ENCODE measurements at places on chromosomes 7 and 10. TPM values are rescaled to one million over a fixed set of nuclear protein-coding genes. Genes with fewer than 3 reads are reported as not detected.

Gene NOS3
- 8.1 TPM for total RNA-seq

Gene NME8
- total RNA-seq: not detected

Gene NAT16
- total RNA-seq: 0.29 TPM

Gene TMEM243
- 142 TPM for total RNA-seq

Gene EMX2
- total RNA-seq: 1.0 TPM

Gene TMEM184A
- total RNA-seq: 0.96 TPM

Gene MRC1
- total RNA-seq: 11.8 TPM

Gene CRPPA
- 2.7 TPM for total RNA-seq

Gene CALCR
- total RNA-seq: not detected

DNA sequence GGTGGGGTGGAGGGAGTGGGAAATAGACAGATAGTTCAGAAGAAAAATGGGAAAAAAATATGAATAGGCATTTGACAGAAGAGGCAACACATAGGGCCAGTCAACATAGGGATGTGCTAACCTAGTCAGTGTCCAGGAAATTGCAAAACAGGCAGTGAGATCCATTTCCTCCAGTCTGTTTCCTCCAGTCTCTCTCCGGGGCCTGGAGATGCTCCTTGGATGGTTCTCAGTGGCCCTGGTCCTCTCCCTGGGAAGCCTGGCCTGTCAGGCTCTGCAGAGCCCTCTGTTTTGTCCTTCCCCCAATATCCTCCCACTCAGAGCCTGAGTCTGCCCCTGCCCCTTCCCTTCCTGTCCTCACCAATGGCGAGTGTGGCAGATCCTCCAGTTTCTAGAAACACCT lies 52.6 kb downstream of the SYPL1 start:
- DNase-seq: no peak

GRCh38 chr10:71971769-71972555 lies 7.8 kb downstream of the CHST3 start:
- DNase-seq: no peak

DNA sequence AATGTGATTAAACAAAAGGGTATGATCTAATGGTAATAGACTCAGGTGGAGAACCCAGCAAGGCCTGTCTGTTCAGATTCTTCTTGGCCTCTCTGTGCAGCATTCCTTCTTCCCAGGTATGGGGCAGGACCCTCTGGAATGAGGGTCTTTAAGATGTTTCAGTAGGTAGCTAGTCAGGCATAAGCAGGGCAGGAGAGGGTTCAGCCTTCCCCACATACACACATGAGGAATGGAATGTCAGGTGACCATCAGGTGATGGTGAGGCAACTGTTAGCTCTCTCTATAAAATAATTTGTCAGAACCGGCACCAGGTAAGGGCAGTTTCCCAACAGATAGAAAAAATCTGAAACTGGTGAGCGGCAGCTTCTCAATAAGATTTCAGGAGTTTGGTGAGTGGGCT lies 222.3 kb upstream of the PHYHIPL start:
- no peak for DNase-seq

DNA sequence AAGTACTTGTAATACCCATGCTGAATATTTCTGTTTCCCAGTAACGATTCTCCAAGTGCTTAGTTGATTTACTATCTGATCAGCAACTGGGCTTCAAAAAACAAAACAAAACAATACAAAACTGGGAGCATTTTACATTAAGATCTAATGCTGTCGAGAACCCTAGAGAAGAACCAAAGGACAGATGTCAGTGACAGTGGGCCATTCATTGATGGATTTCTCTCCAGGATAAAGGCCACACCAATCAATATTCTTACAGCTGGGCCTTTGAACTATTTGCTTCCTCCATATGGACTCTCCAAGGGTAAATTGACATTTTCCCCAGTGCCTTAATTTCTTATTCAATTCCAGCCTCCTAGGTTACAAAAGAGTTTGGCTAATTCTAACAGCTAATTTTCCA lies 217.5 kb downstream of the ADAM12 start:
- DNase-seq: no peak

DNA sequence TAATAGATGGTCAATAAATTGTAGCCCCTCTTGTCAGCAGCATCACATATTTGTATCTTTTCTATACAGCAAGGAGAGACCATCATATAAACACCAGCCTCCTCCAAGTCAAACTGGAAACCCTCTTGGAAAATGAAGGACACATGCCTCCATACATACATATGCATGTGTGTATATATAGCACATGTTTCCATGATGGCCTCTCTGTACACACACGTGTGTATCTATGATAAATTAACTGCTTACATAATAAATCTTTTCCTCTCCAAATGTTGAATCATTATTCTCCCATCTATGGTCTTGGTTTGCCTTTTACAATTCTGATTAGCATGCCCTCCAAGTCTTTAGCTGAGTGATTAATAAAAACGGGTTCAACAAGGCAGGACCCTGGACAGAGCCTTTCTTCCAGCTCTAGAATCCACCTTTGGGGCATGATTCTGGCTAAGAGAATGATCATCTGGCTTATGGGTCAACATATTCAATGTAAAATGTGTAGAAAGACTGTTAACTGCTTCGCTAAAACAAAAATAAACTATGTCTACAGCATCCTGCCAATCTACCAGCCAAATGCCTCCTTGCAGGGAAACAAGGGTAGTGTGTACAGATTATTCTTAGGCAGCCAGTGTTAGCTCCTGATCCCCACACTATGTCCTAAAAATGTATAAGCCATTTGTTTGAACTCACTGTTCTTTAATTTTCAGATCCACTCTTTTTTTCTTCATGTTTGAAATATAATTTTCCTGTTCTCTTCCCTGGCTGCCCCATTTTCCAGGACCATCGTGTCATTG lies 70.0 kb downstream of the CRTAC1 start:
- DNase-seq: no peak

DNA sequence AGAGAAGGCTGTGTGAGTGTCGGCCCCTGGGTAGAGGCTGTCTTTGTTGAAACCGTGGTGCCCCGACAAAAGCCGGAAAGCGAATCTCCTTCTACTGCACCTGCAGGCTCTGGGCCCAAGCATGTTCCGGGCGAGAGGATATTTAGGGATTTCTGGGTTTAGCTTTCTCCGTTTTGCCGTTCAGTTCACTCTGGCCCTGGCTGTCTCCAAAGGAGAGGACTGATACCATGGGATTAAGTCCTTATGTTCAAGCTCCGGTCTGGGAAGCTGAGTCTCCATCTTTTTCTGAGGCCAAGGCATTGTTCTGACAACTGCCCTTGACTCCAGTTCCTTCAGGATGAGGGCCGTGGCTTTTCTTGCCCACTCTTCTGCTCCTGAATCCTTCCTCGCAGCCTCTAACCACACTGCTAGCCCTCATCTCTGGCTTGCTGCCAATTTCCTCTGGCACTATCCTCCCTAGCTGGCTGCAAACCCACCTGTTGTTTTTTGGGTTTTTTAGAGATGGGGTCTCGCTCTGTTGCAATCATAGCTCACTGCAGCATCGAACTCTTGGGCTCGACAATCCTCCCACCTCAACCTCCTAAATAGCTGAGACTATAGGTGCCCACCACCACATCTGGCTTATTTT lies 206.8 kb downstream of the SKIDA1 start:
- DNase-seq: peak; percentile 38

GRCh38 chr10:86899132-86899531 lies 58.3 kb downstream of the MMRN2 start:
- DNase-seq: no peak

GRCh38 chr7:66185680-66186187 lies 19.4 kb upstream of the TPST1 start:
- no peak for DNase-seq

DNA sequence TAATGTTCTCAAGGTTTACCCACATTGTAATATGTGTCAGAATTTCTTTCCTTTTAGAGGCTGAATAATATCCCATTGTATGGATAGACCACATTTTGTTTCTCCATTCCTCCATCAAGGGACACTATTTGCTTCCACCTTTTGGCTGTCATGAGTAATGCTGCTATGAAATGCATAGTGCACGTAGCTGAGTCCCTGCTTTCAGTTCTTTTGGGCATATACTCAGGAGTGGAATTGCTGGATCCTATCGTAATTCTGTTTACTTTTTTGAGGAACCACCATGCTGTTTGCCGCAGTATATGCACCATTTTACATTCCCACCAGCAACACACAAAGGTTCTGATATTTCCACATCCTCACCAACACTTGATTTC lies 60.0 kb downstream of the PRF1 start:
- no peak for DNase-seq

GRCh38 chr10:34184939-34185386 lies 630.1 kb downstream of the PARD3 start:
- no peak for DNase-seq

- DNase-seq: no peak
Observed at GRCh38 chr10:74882427-74882826, 56.0 kb downstream of the KAT6B start.

DNA sequence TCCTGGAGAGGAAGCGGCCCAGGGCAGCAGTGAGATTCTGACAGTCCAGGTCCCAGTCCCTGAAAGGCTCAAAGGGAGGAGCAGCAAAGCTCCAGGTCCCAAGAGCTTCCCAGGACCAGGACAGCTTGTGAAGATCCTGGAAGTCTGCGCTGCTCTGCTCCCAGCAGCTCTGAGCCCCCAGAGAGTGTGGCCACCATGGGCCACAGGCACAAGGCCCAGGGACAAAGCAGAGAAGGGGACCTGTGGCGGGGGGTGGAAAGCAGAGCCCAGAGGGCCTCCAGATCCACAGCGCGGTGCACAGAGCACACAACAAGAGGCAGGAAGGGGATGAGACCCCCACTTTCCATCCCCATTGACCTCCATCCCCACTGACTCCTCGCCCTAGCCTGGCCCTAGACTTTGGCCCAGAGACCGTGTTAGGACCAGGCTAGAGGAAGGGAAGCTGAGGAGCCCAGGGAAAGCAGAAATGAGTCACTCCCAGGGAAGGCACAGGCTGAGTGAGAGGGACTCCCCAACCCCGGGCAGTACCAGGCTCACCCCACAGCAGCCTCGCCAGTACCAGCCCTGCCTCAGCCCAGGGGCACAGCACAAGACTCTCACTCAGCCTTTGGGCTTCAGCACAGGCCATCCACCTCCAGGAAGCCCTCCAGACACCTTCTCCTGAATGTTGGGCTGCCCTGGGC lies 75.5 kb downstream of the GRID1 start:
- DNase-seq: no peak

- no peak for DNase-seq
Observed at GRCh38 chr10:33556103-33556502, 221.6 kb upstream of the NRP1 start.

DNA sequence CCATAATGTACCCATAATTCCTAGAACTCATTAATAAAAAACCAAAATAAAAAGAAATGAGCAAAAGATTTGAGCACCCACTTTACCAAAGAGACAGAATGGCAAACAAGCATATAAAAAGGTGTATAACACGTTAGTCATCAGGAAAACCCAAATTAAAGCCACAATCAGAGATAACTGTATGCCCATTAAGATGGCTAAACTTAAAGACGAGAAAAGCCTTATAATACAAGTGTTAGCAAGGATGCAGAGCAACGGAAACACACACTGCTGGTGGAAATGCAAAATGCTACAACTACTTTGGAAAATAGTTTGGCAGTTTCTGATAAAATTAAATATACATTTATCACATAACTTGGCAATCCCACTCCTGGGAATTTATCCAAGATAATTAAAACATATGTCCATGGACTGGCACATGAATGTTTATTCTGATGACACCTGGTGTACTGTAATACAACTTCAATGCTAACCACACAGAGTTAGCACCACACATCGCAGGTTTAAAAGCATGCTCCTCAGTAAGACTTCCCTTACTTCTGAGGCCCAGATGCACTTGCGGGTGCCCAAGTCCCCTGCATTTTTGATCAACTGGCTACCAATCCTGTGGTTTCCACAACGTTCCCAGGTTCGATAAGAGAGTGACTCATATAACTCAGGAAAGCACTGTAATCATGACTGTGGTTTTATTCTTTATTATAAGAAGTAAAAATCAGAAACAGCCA lies 158.6 kb downstream of the SNX13 start:
- DNase-seq: no peak

GRCh38 chr10:132132421-132132841 lies 54.3 kb upstream of the DPYSL4 start:
- DNase-seq: no peak

GRCh38 chr7:28211006-28211405 lies 30.4 kb upstream of the JAZF1 start:
- no peak for DNase-seq

DNA sequence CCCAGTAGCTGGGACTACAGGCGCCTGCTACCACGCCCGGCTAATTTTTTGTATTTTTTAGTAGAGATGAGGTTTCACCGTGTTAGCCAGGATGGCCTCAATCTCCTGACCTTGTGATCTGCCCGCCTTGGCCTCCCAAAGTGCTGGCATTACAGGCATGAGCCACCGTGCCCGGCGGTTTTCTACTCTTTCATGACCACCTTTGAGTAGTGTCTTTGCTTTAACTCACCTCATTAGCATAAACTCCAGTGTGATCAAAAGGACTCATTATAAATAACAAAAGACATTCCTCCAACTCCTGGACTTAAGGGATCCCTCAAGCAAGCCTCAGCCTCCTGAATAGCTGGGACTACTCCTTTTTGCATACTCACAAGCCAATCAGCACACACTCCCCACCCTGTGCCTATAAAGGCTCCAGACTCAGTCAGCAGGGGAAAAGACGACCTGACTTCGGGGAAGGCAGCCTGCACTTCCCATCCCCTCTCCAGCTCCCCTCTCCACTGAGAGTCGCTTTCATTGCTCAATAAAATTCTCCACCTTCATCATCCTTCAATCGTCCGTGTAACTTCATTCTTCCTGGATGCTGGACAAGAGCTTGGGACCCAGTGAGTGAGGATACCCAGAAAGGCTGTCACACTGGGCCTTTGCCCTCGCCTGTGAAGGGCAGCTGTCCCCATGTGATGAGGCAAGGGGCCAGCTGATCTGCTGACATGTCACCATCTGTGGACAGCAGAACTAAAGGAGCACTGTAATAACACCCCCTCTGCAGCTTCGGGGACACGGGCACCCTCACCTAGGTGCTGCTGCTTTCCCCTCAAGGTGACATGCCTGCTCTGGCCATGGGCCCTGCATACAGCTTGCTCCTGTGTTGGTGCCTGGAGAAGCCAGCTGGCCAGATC lies 35.0 kb upstream of the EIF4H start:
- no peak for DNase-seq

DNA sequence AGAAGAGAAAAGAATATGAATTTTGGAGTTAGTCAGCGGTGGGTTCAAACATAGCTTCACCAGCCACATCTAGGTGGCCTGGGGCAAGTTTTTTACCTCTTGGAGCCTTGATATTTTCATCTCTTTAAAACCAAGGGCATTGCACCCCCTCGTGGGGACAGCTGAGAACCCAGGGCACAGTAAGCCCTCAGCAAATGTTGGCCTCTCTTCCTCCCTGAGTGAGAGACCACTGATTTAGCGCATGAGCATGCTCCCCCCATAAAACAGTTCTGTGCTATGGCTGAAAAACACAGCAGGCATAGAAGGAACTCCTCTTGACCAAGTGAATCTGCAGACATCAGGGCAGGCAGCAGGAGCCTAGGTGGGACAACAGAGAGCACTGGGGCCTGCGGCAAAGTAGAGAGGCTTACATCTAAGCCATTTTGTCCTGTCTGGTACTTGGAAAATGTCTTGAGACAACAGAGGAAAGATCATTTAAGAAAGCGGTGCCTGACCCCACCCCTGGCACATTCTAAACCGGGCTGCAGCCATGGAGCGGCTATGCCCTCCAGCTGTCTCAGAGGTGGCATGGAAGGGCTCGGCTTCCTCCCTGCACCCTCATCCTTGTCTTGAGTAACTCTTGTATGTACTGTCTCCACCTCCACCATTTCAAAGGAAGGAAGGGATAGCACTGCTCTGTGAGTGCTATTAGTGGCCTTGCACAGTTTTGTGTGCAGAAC lies 94.7 kb downstream of the ARHGAP22 start:
- DNase-seq: no peak
